ENCODE measurements at places on chromosomes 16 and 17. TPM values are rescaled to one million over a fixed set of nuclear protein-coding genes. Genes with fewer than 3 reads are reported as not detected.

- DNase-seq, result no peak
These were observed 1.7 kb upstream of the PRR35 start for GRCh38 chr16:558298-559020.

The TSPAN10 gene
- 0.49 TPM for total RNA-seq

The TAF15 gene
- total RNA-seq, result 60.6 TPM

GRCh38 chr16:84054271-84054670 is 11.7 kb upstream of the SLC38A8 start:
- DNase-seq, result no peak

The PIPOX gene
- total RNA-seq, result 91.7 TPM

DNA sequence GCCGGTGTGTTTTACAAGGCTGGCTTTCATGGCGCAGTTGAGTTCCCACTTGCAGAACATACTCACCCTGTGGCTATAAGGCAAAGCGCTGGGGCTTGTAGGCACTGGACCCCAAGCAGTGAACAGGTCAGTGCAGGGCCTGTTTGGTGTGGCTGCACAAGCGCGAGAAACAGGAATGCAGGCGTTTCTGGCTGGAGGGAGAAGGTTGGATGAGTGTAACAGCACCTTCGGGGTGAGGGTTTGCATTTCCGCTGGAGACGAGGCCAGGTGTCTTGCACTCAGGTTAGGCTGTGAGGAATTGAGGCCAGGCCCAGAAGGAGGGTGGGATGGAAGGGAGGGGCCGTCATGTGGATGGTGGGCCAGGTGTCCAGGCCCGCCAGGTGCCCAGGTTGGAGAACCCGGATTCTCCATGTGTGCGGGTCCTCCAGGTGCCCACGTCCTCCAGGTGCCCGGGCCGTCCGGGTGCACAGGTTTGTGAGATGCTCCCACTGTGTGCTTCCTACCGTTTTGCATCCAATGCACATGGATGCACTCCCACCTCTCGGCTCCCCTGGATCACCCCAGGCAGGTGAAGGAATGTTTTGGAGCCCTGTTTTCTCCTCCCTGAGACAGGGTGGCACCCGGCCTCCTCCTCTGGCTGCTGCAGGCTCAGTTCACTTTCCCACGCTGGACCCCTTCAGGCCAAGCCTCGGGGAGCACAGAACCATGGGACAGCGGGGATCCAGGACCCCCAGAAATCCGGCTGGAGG is 46.0 kb downstream of the SLC7A5 start:
- no peak for DNase-seq

DNA sequence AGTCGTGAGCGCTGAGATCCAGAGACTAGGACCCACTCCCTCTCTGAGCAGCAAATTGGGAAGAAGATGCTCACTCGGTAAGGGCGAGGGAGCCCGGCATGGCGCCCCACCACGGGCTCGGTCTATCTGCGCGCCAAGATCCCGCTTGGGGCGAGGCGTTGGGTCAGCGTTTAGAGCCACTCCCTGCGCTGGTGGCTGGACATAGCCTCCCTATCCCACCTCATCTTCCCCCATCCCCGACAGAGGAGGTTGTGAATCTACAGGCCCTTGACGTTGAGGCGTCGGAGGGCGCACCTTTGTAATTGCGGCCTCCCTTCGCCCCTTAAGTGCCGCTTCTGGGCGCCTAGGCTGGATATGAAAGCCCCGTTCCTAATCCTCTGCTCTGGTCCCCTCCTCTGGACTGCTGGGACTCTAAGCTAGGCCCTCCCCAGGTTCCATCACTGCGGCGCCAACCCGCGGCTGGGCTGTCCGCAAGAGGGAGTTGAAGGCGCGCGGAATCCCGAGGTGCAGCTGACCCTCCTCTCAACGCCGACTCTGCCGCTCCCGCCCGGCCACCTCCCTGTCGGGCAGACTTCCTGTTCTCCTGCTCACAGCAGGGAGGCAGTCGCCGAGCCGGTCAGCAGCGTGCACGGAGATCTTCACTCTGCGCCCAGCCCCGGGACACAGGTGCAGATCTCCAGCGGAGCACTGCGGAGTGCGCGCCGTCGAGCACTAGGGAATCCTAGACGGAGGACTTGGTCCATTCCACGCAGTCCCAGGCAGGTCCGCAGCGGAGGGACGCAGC is 16.1 kb upstream of the HOXB9 start:
- DNase-seq, result no peak

- peak; percentile 95 for DNase-seq
These were observed 4.8 kb downstream of the ATP2A3 start for GRCh38 chr17:3959295-3959899.

The MRPL10 gene
- 46.7 TPM for total RNA-seq

The STAC2 gene
- not detected for total RNA-seq

GRCh38 chr16:85209526-85210121 is 97.4 kb upstream of the CIBAR2 start:
- DNase-seq, result no peak

DNA sequence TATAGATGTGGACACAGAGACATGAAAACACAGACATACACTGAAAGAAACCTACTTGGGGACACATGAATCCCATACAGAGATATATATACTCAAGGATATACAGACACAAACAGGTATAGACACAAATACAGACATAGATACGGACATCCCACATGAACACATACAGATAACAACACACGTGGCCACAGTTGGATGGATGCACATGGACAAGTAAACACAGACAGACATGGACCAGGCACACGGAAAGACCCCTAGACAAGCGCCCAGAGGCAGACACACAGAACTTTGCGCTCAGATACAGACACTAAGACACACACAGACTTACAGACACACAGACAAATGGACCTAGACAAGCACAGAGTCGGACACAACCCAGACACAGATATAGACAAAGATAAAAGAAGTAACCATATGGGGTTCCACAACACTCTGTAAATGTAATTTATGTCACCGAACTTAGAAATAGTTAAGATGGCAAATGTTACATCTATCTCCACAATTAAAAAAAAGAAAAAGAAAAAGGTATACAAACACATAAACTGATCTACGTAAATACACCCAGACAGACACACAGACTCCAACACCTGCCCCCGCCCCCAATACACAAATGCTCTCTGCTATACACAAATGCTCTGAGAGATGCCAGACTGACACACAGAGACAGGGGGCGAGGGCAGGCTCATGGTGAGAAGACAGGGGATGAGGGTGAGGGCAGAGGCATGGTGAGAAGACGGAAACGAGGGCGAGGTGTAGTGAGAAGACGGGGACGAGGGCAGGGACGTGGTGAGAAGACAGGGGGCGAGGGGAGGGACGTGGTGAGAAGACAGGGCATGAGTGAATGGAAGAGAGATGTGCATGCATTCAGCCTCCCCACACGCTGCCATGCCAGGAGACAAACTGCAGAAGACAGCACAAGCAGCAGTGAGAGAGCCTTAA is 118.3 kb downstream of the SMG6 start:
- no peak for DNase-seq

DNA sequence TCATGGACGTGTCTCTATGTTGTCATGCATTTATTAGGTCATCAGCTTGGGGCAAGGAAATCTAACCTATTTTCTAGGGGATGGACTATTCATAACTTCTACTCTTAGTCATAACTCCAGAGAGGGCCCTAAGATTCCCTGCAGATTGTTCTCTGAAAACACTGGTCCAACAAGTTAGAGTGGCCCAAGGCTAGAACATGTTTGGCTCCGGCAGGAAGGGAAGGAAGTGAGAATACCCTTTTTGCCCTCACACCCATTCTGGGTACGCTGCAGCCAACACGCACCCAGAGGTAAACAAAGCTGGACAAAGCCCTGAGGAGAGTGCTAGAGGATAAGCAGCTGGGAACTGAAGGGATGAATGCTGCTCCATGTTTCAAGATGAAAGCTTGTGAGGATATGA is 9.9 kb downstream of the C16orf86 start:
- no peak for DNase-seq

All from SJCRH30 (cell line).